ENCODE measurements at places on chromosomes 1 and 21.

- peak; percentile 93 for DNase-seq
Measured at GRCh38 chr1:175200678-175201521, 8.3 kb upstream of the KIAA0040 start.

DNA sequence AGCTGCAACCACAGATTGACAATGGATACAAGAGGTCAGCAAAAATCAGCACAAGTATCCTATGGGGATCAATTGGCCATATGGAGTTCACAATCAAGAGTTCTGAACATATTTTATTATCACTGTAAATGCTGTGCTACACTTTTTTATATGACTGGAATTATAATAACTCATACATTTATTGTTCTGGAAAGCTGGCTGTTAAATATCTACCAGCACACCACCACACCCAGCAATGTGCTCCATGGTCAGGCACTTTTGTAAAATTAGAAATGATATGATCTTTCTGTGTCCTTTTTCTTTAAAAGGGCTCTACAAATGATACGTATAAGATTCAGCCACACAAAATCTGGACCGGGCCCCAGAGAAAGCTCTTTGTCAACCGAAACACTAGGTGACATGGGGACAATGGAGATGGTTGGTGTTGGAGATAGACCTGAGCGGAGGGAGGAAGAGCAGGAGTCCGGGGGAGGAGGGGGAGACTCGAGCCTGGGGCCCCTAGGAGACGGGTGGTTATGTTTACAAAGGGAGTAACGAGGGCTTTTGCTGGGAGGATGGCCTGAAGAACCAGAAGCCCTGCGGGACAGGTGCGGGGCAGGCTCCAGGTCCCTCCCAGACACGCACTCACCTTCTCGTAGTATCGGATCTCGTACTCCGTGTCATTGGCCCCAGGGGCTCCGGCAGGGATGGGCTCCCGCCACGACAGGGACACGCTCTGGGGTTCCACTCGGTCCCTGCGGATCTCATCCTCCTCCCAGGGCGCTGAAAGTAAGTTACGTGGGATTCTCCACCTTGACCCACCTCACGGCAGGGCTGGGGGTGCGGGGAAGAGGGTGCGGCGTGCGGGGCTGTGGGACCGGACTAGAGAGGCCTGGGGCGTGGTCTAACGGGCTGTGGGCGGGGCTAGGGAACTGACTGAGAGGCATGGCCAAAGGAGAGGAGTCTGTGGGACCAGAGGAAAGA is 30.0 kb downstream of the EPHA10 start:
- DNase-seq = no peak

GRCh38 chr1:156618853-156619581 is at the start of gene HAPLN2:
Gene HAPLN2 (plus strand): TSS chr1:156619415. CDS start chr1:156623491, 4,076 bp downstream.
- DNase-seq = peak; percentile 34

GRCh38 chr1:84253891-84254290 is 47.6 kb upstream of the SAMD13 start:
- no peak for DNase-seq

DNA sequence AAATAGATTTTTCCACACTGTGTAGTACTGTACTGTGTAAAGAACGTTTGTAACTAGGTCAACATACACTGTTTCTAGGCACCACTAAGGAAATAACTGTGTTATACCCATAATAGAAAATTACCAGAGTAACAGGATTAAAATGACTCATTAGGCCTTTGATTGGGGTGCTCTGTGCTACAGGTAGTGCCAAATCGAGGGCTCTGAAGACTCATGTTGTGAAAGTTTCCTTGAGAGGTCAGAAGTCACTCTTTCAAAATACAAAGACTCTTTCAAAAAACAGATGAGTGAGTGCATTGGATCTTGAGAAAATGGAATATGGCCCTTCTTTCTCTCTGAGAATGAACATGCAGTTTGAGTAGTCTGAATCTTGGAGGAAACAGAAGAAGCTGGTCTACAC is 143.0 kb downstream of the MRPL39 start:
- no peak for DNase-seq

DNA sequence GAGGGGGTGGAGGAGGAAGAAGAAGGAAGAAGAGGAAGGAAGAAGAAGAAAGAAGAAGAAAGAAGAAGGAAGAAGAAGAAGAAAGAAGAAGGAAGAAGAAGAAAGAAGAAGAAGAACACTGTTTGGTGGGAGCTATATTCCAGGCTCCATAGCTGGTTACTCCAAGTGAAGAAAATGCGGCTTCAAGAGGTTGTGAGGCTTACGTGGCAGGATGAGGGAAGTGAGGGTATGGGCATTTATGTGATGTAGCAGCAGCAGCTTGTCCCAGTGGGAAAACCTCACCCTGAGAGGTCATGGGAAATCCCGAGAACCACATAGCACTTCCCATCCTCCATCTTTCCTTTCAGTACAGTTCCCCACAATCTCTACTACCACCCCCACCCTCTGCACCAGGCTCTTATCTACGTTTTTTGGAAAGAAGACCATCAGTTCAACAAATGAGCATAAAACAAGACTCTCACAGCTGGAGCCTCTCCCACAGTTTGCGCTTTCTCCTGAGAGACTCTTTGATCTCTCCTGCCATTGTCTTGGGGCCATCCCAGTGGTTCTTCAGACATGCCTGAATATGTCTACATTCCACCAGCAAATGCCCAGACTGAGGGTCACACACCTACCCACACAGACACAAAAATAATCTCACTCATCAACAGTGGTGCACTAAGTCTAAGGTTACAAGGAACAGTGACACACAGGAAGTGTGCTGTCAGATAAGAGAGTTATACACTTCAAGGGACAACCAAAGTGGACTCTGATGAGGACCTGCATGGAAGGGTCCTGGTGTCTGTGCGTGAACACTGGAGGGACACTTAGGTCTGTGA is 77.9 kb upstream of the KCNJ15 start:
- DNase-seq = no peak

Measured in dermis microvascular lymphatic vessel endothelial cell (primary cell).